ENCODE measurements at places on chromosomes 3 and 15.

DNA sequence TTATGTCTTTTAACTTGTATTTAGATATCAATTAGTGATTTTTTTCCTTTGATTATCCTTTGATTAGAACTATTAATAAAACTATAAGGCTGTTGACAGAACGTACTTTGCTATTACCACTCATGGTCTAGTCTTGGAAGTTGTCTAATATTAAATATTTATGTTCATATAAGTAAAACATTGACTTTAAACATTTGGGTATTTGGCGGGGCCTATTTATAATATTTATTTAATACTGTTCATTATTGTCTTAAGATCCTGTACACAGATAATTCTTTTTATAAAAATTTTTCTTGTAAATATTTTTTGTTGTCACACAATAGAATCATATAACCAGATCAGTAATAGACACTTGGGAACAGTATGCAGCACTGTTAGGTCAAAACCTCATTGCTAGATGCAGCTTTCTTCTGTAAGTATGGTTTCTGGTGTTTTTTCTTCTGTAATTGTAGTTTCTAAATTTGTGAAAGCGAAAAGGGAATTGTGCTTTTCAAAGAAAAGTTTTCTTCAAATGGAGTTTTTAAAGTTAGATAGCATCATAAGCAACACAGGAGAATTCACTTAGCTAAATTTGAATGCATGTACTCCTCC lies 93.4 kb downstream of the FNDC3B start:
- no peak for DNase-seq

DNA sequence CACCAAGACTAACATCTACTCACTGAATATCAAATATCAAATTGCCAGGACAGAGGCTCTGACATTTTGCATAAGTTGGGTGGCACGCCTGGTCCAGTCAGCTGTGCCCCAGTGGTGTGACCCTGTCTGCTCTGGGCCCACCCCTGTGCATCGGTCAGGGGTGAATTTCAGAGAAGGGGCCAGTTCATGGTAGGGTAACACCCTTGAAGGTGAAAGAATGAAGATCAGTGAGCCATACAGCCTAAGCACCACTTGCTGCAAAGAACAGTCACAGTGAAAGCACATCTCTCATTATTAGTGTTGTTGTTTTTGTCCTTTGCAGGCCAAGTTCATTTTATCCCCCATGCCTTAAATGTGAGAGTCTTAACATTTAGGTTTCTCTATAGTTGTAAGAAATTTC lies 86.8 kb downstream of the MYRIP start:
- DNase-seq: no peak

- peak; percentile 12 for DNase-seq
These were observed 82.2 kb upstream of the SLC25A26 start for GRCh38 chr3:66138336-66139313.

GRCh38 chr3:108891833-108892232 lies 61.8 kb downstream of the GUCA1C start:
- no peak for DNase-seq

DNA sequence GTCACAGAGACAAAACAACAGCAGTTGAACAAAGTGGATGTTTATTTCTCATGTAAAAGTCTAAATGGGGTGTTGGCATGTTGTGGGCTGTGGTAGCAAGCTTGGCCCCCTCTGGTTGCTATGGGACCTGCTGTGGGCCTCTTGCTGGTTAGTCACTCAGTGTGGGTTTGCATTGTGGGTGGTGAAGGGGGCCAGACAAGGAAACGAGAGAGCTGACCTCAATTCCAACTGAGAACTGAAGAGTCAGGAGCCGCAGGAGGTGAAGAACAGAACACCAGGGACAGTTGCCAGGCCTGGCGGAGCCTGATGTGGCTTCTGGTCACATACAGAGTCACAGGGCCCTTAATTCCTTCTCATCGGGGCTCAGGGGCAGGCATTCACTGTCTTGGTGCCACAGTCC lies 1.9 kb upstream of the ADPGK start:
- no peak for DNase-seq

GRCh38 chr3:41726891-41727290 lies 235.0 kb downstream of the ULK4 start:
- no peak for DNase-seq

DNA sequence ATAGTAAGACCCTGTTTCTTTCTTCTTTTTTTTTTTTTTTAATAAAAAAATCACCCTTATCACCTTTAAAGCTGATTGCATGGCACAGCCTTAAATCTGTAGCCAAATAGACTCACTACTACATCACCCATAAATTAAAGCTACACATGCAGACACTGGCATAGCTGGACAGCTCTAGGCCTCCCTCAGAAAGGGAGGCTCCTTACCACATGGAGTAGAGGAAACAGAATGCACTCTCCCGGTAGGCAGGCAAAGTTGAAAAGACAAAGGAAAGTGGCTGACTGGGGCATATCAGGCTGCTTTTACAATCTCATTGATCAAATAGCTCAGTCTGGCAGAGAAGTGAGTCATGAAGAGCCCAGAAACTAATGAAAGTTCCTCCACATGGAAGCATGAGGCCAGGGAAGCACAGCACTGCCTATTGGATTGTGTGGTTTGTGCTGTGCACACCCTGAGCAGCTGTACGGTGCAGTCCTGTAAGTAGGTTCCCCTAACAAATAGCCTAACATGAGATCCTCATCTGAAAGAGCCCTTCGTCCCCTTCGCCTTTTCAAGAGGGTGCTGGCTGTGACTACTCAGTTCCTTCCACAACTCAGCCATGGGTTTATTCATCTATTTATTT lies 32.7 kb upstream of the FAM98B start:
- DNase-seq: no peak

- DNase-seq: no peak
These were observed 43.5 kb upstream of the RNU6-1 start for GRCh38 chr15:67883234-67883773.

DNA sequence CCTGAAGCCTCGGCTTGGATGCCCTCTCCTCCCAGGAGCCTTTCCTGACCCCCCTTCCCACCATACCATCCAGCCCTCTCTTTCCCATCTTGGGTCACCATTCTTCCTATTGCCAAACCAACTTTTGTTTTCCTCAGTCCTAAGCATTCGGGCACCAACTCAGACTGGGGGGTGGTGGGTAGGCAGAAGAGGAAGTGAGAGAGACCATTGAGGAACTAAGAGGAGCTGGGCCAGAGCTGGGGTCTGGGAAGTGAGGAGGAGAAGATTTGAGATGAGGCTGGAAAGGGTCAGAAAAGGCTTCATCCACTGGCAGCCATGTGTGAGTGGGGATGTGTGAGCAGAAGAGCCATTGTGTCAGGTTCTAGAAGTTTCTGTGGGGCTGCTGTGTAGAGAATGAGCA lies 37.7 kb downstream of the TKT start:
- no peak for DNase-seq

DNA sequence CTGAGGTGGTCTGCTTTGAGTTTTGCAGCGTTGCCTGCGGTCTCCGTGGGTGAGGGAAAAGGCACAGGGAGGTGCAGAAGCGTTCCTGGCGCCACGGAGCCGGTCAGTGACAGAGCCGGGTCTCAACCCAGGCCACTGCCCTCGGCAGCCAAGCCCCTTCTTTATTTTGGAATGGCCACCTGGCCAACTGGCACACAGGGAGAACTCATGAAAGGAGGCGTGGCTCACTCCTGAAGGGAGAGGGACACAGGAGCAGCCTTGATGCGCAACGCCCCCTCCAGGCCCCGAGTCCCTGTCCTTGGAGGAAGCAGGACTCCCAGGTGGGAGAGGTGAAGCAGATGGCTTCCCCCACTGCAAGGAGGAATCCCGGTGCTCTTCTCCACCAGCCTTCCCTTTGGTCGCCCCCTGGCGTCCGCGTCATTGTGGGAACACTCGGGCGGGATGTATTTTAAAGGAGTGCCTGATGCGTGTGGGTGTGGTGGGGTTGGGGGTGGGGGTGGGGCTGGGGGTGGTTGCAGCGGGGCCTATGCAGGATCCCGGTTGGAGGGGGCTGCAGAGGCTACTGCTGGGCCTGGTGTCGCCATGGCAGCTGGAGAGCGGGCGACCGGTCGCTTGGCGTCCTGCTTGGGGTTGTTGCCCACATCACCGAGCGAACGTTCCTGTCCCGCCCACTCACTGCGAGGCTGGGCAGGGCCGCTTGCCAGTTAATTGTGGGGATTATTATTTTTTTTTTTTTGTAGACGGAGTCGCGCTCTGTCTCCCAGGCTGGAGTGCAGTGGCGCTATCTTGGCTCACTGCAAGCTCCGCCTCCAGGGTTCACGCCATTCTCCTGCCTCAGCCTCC lies 32.6 kb downstream of the APBA2 start:
- peak; percentile 25 for DNase-seq

DNA sequence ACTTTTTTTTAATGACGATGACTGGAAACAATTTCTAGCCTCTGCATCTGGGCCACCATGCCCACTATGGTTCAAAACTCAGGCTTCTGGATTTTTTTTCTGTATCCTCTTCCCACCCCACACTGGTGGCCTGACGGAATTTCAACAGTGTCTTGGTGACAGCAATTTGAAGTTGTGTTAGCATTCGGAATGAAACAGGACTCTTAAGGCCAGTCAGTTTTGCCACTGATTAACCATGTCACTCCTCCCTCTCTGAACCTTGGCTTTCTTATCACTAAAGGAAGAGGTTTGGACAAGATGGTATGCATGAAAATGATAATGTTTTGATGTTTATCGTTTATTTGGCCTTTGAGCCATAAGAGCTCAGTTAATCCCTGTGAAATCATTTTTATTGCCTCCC lies 41.6 kb upstream of the BDH1 start:
- DNase-seq: no peak

DNA sequence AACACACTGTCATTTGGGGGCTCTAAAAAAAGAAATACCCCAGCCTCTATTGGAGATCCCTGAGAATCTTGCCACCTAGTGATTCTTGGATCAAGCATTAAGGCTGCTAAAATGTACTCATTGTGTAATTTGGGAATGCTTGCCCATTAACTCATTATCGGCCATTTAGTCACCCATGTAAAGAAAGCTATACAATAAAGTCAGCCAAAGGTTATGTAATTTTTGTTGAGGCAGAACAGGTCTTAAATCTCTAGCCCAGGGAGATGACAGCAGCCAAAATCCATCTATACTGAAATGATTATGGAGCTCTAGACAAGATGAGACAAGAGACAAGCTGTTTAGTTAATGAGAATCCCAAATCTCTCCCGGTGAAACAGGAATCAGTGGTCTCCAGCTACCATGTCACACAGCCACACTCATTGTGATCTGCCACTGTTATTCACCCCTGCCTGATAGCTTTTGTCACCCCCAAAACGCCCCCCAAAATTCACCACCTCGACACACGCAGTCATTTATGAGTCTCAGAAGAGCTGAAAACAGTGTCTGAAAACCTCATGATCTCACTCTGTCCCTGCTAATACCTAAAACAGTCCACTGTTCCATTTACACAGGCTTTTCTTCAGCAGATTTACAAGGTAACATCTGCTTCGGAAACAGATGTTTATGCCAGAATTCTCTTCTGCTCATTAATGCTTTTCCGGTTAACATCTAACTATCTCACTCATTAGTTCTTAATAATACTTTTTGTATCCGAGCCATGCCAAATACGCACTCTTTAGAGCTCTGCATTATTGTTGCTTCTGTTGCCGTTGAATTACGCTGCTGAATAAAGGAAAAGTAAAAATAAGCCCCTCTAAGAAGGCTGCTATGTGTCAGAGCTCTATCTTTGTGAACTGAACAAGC lies 138.5 kb downstream of the RORA start:
- no peak for DNase-seq

Measured in HuH-7.5 (cell line).